ENCODE measurements at places on chromosomes 16 and 17.

DNA sequence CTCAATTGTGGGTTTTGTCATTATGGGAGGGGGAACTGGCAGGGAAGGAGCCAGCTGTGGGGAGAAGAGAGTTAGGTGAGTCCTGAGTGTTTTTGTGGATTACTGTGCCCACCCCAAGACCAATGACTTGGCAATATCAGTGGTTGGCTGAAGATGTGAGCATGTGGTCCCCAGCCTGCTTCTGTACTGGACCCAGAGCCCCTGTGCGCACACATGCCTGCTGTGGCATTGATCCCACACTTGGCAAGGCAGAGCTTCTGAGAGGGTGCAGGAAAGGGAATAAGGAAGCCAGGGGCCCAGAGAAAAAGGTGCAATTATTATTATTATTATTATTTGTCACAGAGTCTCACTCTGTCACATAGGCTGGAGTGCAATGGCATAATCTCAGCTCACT lies 1.3 kb downstream of the PRAC1 start:
- ATAC-seq = no peak

- ATAC-seq = no peak
Measured at GRCh38 chr17:29179232-29180033, 765 bp downstream of the MYO18A start.

DNA sequence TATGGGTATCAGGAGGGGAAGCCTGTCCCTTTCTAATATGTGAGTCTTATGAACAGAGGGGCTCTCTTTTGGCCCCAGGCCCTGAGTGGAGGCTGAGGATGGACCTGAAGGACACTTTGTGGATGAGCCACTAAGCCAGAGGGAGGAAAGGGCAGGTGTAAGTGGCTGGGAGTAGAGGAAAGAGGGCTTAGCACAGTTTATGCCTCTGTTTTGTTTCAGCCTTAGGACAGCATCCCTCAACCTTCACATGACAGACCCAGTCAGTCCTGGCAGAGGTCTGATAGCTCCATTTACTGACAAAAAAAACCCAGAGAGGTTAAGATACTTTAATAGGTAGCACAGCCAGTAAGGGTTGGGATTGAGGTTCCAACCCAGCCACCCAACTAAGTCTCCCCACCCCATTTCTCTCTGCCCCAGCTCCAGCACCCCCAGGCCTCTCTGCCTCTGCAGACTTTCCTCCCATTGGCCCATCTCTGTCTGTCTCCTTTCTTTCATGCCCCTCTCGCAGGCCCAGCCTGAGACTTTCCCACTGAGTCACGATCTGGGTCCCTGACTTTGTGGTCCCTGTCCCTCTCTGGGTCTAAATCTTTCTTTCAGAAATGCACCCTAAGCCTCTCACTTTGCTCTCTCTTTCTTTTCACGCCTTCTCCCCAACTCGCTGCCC lies 4.7 kb upstream of the TBX21 start:
- ATAC-seq = no peak

DNA sequence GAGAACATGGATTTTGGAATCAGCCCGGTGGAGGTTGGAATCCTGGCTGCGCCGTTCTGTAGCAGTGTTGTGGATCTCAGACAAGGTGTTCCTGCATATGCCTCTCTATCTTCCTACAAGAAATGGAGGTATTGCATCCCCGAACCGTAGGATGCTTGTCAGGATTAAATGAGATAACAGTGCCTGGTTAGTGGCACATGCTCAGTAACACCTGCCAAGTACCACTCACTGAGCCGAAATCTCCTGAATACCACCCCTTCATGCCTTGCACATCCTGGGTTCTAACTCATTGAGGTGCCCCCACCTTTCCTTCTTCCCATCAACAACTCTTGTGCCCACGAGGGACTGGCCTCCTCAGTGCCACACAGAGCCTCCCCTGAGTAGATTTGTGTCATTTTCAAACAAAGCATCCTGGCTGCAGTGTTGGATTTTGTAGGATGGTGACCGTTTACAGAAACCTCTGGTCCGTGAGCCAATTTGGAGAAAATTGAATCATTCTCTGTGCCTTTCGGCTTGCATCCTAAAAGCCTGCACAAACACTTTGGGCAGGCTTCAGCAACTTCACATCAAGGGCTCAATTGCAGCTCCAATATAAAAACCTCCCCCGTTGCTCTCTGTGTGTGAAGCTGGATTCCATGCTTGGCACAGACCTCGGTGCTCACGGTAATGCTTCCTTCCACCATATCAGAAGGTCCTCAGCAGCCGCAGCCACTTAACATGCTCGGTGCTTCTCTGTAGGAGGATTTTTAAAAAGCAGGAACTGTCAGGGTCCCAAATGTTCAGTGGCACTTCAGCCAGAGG lies 84.2 kb downstream of the WWOX start:
- no peak for ATAC-seq

- no peak for ATAC-seq
Measured at GRCh38 chr16:1333854-1334700, 632 bp downstream of the BAIAP3 start.

- ATAC-seq = no peak
Measured at GRCh38 chr17:71260366-71260940, 860.4 kb upstream of the SOX9 start.

DNA sequence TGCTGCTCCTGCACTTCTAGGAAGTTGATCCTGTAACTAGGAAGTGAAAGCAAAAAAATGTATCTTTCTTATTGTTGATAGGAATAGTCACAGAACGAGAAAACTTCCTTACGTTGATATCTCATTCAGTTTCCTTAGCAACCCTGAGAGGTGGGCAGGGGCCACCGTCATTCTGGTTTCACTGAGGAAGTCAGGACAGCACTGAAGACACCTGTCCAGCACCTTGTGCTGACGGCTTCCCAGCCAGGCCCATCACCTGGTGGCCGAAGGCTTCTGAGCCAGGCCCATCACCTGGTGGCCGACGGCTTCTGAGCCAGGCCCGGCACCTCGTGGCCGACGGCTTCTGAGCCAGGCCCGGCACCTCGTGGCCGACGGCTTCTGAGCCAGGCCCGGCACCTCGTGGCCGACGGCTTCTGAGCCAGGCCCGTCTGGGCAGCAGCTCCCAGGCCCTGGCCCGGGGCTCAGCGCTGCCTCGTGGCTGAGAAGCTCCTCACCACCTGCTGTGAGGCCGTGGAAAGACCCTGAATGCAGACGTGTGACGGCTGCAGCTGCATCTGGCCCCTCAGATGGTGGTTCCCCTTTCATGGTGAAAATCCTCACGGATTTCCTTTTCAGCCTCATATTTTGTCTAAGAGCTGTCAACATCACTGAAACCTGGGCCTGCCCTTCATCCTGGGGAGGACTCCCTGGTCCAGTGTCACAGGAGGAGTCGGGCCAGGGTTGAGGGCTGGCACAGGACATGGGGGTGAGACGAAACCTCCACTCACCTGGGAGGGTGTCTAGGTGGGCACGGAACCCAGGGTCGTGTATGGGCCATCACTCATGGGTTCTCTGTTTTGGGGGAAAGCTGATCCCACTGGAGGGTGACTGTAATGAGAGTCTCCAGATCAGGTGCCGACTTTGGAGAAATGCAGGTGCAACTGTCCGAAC lies 33.0 kb upstream of the ZNF750 start:
- no peak for ATAC-seq

DNA sequence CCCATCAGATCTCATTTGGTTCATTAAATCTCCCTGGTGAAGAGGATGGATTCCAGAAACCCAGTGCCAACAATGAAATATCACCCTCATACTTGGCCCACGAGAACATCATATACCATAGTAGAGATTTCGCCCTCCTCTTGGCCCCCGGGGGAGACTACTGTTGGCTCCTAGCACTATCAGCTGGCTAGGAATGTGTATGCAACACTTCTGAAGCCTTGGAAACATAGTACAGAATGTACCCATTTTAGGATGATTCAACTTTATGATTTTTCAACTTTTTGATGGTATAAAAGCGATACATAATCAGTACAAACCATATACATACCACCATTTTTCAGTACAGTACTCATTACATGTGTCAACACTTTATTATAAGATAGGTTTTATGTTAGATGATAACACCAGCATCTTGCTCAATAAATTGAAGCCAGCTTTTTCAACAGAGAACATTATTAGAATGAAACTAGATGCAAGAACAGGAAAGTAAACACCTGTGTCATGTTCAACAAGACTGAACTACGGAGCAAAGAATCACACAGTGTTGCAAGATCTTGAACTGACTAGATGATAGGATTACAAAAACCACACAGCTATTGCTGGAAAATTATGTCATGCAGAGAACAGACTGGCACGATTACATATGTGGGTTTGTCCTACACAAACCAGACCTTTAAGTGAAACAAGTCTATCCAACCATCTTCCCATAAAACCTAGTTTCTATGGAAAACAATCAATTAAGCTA lies 17.2 kb downstream of the RSL1D1 start:
- ATAC-seq = no peak

DNA sequence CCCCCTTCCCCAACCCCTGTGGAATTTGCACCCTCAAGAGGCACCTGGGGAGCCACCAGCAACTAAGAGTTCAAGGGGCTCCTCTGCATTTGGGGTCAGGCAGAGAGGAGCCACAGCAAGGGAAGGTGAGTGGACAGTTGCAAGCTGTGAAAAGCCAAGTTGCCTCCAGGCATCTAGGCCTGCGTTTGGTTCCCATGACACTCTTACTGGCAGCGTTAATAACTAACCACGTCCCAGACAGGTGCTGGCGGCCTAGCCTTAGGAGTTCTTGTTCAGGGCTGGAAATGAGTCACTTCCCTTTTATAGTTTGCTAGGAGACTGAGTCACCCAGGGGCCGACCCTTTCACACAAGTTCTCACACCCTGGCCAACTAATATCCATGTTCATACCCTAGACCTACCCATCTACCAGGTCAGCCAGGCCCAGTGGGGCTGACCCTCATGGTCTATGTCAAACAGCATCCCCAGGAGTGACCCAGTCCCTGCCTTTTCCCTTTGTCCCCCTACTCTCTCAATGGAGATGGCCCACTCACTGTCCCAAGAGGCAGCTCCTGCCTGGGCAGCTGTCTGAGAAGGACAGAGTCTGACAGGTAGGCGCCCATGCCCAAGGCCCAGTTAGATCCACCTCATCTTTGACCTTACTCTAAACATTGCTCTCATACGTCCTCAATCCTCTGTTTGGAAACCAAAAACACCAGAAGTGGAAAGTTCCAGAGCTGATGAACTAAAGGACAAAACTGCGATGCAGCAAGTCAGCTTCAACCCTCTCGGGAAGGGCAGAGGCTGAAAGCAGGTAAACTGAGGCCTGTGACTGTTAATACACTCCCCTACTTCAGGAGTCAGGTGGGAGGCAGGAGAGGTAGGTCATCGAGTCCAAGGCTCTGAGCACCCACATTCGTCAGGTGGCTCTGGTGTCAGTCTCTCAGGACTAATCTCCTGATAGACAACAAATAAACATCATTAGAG lies 300.6 kb downstream of the SOX9 start:
- ATAC-seq = peak; percentile 75

DNA sequence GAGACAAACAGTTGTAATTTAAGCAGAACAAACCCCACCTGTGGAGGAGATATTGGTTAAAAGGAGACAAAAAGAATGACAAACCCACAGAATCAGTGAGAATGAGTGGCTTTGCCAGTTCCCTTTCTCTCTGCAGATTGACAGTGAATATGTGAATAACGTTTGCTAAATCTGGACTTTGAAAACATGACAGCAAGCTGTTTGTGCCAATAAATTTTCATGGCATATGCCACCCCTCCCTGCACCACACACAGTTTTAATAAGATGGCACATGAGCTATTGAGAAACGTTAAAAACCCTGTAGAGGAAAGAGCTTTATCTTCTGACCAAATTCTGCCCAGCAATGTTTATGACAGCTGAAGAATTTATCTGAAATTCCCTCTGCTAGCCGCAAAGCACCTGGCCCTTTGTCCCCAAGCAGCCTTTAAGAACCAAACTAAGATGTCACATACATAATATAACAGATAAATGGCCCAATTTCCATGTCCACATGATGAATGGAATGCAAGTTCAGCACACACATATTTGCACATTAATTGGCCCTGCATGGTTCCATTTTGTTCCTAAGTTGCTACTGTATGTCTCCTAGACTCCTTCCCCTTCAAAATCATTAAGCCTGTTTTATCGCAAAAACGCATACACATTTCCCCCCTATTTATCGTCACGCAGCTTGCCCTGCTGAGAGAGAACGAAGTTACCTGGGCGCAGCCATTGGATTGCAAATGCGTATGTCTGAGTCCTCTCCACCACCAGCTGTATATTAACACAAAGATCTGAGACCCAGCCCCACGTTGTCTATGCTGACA lies 773.5 kb upstream of the EEF2KMT start:
- ATAC-seq = no peak

DNA sequence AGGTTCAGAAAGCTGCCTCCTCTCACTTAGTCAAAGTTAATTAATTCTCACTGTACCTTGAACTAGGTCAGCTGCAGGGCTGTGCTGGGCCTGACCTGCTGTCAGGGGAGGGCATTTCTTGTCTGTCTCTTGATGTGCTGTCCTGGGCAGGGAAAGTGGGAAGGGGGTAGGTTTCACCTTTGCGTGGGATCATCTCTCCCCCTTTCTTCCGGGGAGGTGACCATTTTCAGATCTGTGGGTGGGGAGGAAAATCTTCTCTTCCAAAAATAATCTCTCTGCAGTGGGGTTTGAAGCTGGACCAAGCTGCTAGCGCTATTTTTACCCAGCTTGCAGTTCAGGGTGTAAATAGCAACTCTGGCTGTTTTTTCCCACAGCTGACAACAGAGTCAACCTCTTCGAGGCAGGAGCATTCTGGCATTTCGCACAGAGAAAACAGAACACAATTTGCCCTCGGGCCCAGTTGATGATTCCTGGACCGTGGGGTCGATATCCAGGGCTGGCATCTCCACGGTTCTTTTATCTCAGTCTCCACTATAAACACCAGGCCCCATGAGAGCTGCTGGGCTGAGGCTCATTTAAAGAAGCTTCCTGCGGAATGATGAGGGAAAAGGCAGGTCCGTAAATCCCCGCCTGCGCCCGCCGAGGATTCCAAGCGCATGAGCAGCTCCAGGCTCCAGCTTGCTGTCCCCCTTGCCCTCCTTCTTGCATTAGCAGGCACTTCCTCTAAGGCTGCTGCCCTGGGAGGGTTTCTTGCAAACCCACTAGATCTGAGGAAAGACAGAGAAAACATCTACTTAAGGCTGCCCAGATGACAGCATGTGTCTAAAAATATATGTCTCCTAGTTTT lies 93.9 kb downstream of the YPEL2 start:
- ATAC-seq = no peak

GRCh38 chr16:19601083-19601976 lies 45.8 kb downstream of the VPS35L start:
- no peak for ATAC-seq

- ATAC-seq = peak; percentile 34
Measured at GRCh38 chr16:20918486-20919239, 18.1 kb downstream of the LYRM1 start.

- ATAC-seq = no peak
Measured at GRCh38 chr17:41939044-41939692, 8.8 kb downstream of the ODAD4 start.

- ATAC-seq = no peak
Measured at GRCh38 chr16:5487728-5488127, 390.1 kb upstream of the EEF2KMT start.
